ENCODE measurements at places on chromosomes 3 and 15. TPM values are rescaled to one million over a fixed set of nuclear protein-coding genes. Genes with fewer than 3 reads are reported as not detected.

The ANKRD28 gene
- 71.9 TPM for total RNA-seq

DNA sequence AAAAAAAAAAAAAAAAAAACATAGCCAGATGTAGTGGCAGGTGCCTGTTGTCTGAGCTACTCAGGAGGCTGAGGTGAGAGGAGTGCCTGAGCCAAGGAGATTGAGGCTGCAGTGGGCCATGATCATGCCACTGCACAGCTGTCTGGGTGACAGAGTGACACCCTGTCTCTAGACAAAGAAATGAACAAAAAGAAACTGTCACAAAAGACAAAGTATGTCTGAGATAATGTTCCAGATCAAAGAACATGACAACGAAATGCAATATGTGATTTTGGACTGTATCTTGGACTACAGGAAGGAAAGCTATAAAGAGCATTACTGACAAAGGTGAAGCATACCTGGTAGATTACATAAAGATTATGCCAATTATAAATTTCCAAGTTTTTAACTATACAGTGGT is 862.8 kb downstream of the ROBO2 start:
- DNase-seq = no peak

- DNase-seq = no peak
Measured at GRCh38 chr3:117281371-117281770, 571.8 kb downstream of the TUSC7 start.

- DNase-seq = no peak
Measured at GRCh38 chr3:152364237-152364636, 95.5 kb downstream of the MBNL1 start.

DNA sequence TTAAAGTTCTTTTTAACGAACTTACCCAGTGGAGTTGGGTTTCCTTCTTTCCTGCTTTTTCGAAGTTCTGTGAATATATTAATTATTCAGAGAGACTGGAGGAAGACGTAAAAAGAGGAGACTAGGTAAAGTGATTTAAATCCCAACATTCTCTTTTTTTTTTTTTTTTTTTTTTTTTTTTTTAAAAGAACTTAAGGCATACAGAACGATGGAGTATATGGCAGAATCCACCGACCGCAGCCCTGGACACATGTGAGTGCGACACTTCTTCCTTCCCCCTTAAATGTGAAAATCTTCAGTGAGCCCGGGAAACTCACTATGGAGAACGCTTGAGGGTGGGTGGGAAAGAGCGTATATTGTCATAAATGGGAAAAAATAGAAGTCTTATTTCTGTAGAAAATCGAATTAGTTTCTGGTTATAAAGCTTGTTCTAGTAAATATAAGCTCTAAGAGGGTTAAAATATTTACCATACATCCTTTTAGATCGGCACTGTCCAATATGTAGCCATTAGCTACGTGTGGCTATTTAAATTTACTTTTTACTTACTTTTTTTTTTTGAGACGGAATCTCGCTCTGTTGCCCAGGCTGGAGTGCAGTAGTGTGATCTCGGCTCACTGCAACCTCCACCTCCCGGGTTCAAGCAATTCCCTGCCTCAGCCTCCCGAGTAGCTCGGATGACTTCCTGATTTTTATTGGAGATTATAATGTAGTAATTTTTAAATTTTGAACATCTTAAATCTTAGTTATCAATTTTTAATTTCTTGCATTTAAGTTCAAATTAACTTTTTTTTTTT is 892 bp downstream of the NMD3 start:
- no peak for DNase-seq

DNA sequence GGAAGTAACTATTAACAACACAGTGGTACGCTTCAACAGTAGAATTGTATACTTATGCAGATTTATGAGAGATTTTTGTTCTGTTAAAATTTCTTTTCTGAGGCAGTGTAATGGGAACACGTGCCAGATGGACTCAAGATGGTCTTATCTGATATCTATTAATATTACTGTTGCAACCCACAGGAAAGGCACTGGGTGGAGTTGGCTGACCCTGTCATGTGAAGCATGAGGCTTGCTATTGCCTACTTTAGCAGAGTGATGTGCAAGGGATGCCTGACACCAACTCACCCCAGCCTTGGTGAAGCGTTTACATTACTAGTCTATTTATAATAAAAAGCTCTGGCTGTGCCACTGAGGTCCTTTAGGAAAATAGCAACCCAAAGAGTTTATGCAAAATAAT is 19.8 kb upstream of the ARNT2 start:
- no peak for DNase-seq

- no peak for DNase-seq
Measured at GRCh38 chr3:72576563-72576962, 271.7 kb downstream of the SHQ1 start.

- DNase-seq = no peak
Measured at GRCh38 chr15:27675571-27675970, 423.5 kb downstream of the OCA2 start.
